ENCODE measurements at places on chromosomes 12 and 14.

DNA sequence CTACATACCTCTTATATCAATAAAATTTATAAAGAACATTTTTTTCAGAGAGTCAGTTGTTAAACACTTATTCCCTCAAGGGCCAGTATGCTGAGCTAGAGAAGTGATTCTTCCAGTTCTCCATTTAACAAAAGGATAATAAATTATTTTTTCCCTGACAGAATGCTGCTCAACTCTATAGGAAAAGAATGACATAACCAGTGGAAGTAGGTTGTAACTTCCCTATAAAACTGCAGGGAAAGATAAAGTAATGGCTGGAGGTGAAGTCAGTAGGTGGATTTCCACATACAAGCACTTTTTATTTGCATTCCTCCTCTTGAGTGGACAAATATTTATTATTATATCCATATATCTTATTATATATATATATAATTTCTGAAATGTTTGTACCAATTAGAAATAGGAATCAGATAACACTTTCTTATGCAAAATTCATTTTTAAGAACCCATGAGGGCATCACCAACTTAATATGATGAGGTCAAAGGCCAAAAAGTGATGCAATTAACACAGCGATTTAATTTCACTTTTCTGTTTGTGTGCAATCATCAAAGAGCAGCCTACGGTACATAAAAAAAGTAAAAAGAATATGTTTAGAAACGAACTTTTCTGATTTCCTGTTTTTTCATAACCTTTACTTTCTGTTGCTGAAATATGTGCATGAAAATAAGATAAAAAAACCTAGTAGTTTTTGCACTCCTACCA lies 175.3 kb downstream of the PRKD1 start:
- no peak for DNase-seq

DNA sequence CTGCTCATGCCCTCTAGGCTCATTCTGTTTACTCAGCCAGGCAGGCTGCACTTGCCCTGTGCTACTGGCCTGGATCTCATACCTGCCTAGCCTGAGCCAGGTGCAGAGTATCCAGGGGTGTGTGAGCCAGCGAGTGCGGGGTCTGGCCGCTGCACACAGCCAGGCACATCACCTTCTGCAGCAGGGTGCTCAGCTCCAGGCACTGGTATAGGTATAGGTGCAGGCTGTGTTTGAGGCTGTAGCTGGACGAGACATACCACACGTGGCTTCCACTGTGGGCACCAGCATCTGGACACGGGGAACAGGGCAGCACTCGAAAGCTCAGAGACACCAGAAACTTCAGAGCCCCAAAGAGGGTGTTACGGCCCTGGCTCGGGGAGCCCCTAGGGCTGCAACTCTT lies 424.2 kb downstream of the RERGL start:
- DNase-seq = no peak

DNA sequence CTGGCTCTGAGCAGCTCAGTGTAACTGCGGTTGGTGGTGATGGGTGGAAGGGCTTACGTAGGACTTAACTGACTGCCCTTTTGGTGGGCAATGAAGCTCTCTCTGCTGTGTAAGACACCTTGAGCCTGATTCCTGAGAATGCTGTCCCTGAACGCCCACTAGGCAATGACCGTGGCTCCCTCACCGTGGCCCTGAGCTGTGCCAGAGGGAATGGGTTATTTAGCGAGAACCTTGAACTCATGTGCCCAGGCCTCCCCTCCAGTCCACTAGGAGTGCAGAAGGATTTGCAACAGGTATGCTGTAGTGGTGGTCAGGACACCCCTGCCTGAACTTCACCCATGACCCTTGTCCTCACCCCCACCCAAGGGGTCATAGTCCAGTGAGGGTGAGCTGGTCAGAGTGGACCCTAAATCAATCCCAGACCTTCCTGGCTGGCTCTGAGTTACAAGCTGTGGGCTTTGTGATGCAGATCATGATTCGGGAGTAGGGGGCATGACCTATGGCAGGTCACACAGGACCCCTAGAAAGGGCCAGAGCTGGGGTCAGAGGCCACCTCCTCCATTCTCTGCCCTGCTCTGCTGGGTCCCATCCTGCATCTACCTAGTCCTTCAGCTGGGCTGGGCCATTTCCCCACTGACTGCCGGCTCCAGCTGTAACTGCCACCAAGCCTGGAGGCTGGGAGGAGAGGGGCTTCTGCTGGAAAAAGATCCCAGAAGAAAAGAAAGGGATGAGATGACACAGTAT lies 14.5 kb upstream of the ANKRD33 start:
- DNase-seq = no peak

GRCh38 chr14:37712976-37713431 lies 117.6 kb downstream of the TTC6 start:
- DNase-seq = no peak

- DNase-seq = no peak
These were observed 95.1 kb upstream of the GRIN2B start for GRCh38 chr12:14076538-14076937.

- no peak for DNase-seq
These were observed 106.5 kb downstream of the ADGRD1 start for GRCh38 chr12:131060011-131060703.

GRCh38 chr14:59308673-59309072 lies 120.2 kb downstream of the DAAM1 start:
- DNase-seq = peak; percentile 25

- no peak for DNase-seq
These were observed 101.8 kb upstream of the EGLN3 start for GRCh38 chr14:34052658-34053014.

GRCh38 chr14:93936245-93936644 lies 9.1 kb downstream of the FAM181A start:
- no peak for DNase-seq

- peak; percentile 80 for DNase-seq
These were observed 90.0 kb downstream of the RIN3 start for GRCh38 chr14:92603309-92604242.

DNA sequence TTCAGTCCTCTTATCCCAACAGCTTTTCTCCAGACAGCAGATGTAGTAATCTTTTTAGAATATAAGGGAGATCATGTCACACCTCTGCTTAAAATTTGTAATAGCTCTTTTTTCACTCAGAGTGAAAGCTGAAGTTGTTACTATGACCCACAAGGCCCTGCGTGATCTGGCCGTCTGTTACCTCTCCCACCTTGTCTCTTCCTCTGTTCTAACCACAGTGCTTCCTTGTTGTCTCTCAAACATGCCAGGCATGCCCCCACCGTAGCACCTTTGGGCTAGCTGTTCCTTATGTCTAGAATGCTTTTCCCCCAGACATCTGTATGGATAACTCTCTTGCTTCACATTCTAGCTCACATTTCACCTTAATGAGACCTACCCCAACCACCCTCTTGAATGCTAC lies 6.5 kb downstream of the NECAP1 start:
- no peak for DNase-seq

DNA sequence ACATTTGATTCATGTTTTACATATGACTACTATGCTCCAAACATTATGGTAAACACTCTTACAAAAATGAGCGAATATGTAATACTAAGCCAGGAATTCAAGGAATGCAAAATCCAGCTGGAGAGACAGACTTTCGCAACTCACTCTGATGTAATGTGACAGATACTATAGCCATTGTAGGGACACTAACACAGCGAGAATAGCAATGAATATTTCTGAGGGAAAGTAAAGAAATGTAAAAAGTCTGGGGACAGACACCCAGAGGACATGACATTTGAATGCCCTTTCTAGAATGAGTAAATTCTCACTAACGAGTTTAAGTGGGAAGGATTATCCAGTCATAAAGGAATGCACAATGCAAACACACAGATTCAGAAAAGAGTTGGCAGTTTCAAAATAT lies 121.9 kb downstream of the PIK3C2G start:
- peak; percentile 96 for DNase-seq

DNA sequence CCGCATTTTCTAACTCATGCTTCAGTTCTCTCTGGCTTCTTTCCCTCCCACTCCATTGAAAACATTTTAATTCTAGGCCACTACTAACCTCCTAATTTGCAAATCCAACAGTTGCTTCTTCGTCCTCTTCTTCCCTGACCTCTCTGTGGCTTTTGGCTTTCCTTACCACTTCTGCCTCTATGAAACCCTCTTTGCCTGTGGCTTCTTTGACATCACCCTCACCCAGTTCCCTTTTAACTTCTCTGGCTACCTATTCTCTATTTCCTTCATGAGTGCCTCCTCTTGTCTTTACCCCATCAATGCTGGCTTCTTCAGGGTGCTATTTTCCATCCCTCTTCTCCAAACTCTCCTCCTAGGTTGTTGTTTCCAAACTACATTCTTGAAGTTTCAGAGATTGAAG lies 4.4 kb upstream of the HCFC2 start:
- no peak for DNase-seq
